ENCODE measurements at places on chromosomes 3 and 15.

GRCh38 chr3:70273492-70273891 lies 38.9 kb downstream of the MDFIC2 start:
- no peak for DNase-seq

GRCh38 chr15:90560229-90560776 lies 30.6 kb downstream of the CRTC3 start:
- DNase-seq = no peak

DNA sequence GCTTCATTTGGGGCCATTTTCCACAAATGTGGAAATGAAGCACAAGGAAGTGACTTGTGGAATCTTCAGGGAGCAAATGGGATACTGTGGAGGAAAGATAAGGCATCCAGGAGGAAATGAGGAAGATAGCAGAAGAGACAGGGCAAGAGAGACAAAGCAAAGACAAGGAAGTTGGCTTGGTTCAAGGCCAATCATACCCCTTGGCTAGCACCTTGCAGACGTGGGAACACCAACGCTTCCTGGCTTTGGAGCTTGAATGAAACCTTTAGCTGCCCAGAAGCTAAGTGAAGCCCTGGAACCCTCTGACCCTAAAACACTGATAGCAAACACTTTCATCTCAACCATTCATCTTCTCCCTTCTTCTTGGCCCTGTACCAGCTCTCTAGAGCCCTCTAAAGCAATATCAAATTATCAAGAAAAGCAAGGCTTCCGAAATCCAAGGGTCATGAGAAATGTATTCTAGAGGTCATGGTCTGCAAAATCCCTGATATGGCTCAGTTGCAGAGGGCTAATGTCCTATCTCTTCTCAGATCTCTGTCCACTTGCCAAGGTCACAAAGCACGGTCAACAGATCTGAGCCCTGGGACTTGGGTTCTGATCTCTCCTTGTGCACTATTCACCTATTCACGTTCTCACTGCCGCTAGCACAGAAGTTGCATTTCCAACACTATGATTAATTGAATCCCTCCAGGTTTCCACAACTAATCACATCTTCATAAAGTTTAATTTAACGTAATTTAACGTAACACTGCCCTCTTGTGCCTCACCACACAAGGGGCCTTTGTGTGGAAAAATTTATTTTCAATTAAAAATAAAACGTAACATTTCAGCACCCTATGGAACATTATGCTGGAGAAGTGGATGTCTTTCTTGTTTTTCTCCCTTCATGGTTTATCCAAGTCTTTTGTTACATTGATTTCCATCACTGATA lies 557.6 kb upstream of the ADAMTS9 start:
- DNase-seq = no peak

- DNase-seq = no peak
Measured at GRCh38 chr3:44072601-44073540, 168.8 kb upstream of the TOPAZ1 start.

DNA sequence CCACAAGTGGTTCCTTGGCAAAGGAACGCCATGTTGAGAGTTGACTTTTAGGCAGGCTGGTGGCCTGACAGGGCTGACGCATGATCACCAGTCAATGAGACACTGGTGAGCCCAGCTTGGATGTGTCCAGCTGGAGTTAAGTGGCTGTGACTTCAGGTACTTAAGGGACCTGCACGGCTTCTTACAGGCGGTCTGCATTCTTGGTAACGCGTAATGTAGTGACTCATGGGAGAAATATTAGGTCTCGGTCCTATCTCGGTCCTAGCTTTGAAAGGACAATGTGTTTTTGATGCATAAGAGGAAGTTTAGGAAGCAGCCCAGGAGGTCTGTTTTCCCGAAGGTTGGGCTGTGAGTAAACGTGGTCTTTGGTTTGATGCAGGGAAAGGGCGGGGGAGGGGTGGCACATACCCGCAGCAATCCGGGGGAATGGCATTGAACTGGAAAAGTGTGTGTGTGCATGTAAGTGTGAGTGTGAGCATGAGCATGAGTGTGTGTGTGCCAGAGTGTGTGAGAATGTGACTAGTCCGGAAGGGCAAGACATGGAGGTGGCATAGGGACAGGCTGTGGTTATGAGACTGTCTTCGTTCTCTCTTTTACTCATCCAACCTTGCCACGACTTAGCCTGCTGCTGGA lies 55.3 kb downstream of the FAM43A start:
- DNase-seq = no peak

GRCh38 chr3:188974856-188975599 lies 196.7 kb upstream of the TPRG1 start:
- no peak for DNase-seq

DNA sequence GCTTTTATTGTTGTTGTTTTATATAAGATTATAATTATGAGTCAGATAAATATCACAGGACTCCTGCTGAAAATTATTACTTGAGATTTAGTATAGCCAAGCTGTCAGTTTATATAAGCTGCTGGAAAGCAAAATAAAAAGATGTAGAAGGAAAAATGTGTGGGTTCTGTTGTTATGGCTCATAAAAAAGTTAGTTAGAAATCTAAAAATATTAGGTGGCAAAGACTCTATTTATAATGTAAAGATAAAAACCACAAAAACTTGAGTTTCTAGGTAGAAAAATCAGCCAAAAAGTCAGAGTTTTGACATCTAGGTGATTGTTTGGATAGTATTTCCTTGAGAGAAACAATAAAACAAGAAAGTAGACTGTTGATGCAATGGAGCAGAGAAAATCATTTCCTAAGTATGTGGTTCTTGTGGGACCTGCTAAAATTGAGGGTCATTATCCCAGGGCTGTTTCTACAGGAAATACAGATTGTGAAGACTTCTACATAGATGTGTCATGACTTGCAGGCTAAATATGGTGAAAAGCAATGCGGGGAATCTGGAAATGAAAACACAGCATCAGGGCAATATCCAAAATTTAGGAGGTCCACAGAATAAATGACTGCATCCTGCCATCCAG lies 1109.6 kb upstream of the CADM2 start:
- no peak for DNase-seq

GRCh38 chr3:120489421-120489820 lies 38.6 kb upstream of the FSTL1 start:
- no peak for DNase-seq

- no peak for DNase-seq
Measured at GRCh38 chr15:95168951-95169431, 937.6 kb downstream of the MCTP2 start.

GRCh38 chr3:94221829-94222228 lies 159.0 kb downstream of the NSUN3 start:
- DNase-seq = no peak

- no peak for DNase-seq
Measured at GRCh38 chr3:172270557-172271166, 177.6 kb downstream of the GHSR start.

- DNase-seq = no peak
Measured at GRCh38 chr3:11624704-11625375, 18.9 kb downstream of the VGLL4 start.

GRCh38 chr3:5498981-5499380 lies 311.5 kb downstream of the EDEM1 start:
- no peak for DNase-seq

DNA sequence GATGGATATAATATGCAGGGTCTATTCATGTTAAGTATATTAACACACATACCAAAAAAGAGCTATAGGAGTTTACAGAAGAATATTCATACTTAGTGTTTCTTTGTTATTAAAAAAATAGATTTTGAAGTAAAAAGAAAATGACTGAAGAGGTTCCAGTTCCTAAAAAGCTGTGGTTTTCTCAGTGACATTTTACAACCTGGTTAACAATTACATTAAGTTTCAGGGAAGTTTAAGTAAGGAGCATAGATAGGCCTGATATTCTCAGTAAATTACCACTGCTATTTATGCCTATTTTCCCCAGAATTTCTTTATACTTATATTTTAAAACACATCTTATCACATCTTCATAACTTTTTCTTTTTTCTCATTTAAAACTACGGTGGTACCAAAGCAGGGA lies 43.6 kb upstream of the SPTSSB start:
- DNase-seq = no peak

- no peak for DNase-seq
Measured at GRCh38 chr3:162262129-162262528, 765.5 kb downstream of the OTOL1 start.

GRCh38 chr15:47652328-47652727 lies 65.0 kb upstream of the SEMA6D start:
- no peak for DNase-seq

GRCh38 chr3:193940526-193940925 lies 195.4 kb upstream of the HES1 start:
- no peak for DNase-seq

GRCh38 chr3:16372362-16373292 lies 107.6 kb downstream of the OXNAD1 start:
- DNase-seq = no peak

DNA sequence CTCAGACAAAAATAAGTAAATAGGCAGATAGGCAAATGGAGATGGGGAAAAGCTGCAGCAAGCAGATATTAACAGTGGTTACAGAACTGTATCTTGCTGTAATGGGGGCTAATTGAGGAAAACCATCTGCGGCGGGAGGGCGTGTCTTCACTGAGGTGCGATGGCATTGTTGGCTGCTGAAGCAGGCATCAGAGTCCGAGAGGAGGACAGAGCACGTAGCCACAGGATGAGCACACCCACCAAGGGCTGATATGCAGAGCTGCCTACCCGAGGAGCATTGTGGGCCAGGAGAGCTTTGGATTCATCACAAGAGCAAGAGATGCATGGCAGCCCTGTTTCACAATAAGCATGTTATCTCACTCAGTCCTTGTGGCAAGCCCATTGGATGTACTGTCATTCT lies 30.4 kb downstream of the CHRNA7 start:
- no peak for DNase-seq

- no peak for DNase-seq
Measured at GRCh38 chr3:38382506-38383080, 36.0 kb downstream of the XYLB start.

GRCh38 chr15:86446253-86446640 lies 366.6 kb downstream of the AGBL1 start:
- DNase-seq = no peak

GRCh38 chr3:58880182-58880581 lies 169.6 kb downstream of the CFAP20DC start:
- DNase-seq = no peak

DNA sequence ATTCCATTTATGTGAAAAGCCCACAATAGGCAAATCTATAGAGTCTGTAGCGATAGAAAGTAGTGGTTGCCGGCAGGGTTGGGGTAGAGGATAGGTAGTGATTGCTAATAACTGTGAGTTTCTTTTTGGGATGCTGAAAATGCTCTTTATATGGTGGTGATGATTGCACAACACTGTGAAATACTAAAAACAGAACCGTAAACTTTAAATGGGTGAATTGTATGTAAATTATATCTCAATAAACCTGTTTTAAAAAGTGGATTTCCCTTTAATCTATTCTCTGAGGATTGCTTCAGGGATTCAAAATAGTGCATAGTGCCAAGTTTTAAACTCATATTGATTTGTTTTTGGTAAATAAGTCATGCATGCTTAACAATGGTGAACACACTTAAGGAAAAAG lies 140.2 kb downstream of the LPP start:
- no peak for DNase-seq

GRCh38 chr3:17144665-17144993 lies 259.9 kb downstream of the PLCL2 start:
- no peak for DNase-seq

DNA sequence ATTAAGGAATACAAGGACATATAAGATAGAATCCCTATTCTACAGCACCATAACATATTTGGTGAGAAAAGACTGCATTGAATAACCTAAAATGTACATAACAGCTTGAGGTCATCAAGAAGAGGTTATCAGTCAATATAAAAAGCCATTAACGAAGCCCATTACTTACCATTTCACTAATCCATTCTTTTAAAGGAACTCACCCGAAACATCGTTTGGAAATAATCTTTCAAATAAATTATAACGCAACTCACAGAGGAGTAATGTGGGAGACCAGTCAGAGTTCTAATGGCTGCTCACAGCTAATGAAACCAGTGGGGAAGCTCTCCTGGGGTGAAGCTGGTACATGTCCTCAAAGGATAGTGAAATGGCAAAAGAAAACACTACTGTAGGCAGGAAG lies 188.4 kb downstream of the TBC1D5 start:
- DNase-seq = no peak
